Stimulated activated CD4-positive, alpha-beta T cell treated with anti-CD3 and anti-CD28 coated beads, Interleukin-4, amount 100 ng/mL, for 4 hours (primary cell): ENCODE measurements at places on chromosomes 3 and 15.

- DNase-seq = no peak
These were observed 5.2 kb upstream of the PRKCD start for GRCh38 chr3:53155760-53156159.

DNA sequence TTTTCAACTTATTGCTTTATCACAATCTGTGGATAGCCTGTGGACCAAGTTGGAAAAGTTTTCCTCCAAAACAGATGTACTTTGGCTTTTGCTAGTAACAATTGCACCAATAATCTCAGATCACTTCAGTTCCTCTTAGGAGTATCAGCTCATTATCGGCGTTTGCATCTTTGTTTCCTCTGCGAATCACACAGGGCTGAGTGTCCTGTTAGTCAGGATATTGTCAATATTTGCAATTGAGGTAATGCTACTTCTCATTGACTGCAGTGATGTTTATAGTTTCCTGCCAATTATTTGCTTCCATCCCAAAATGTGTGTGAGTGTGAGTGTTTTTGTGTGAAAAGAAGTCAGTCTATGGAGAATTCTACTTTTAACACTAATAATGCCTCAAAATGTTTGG lies 545.0 kb downstream of the SI start:
- no peak for DNase-seq

- no peak for DNase-seq
These were observed 139.9 kb upstream of the TLE3 start for GRCh38 chr15:70237626-70238025.

DNA sequence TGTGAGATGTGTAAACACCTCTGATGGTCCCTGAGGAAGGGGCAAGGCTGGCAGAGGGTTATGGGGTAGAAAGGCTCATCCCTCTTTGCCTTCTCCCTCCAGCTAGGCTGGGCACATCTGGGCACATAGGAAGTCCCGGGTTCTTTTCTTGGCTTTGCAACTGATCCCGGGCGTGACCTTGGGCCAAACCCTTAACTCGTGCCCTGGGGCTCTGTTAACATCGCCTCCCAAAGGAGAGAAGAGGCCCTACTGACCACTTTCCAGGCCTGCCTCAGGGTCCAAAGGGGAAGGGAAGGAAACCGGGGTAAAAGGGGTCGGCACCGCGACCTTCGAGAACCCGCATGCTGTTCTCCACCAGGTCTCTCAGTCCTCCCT lies 549 bp downstream of the C3orf18 start:
- DNase-seq = no peak
